Muscle of leg (tissue), 16 donors: ENCODE measurements at places on chromosomes 2 and 18. TPM values are rescaled to one million over a fixed set of nuclear protein-coding genes. Genes with fewer than 3 reads are reported as not detected.

- no peak for DNase-seq
Observed at GRCh38 chr2:47631792-47632398, 151.1 kb upstream of the MSH6 start.

DNA sequence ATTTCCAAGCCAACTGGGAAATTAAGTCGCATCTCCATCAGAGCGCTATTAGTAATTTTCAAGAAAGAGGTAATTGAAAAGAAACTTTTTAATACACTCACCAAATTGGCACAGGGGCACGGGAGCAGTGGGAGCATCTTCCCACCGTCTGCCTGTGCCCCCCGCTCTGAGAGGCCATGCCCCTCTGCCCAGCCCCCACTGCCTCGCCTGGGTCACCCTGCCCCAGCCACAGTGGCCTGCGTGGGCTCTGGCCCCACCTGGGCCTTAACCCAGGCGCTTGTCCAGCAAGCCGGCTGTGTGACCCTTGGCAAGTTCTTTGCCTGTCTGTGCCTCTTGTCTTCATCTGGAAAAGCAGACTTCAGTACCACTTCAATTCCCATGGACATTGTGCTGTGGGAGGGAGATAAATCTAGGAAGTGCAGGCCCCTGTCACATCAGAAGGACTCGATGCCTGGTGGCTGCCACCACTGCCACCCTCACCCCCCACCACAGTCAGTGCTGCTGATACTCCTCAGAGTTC lies 31.9 kb downstream of the GLI2 start:
- no peak for DNase-seq

DNA sequence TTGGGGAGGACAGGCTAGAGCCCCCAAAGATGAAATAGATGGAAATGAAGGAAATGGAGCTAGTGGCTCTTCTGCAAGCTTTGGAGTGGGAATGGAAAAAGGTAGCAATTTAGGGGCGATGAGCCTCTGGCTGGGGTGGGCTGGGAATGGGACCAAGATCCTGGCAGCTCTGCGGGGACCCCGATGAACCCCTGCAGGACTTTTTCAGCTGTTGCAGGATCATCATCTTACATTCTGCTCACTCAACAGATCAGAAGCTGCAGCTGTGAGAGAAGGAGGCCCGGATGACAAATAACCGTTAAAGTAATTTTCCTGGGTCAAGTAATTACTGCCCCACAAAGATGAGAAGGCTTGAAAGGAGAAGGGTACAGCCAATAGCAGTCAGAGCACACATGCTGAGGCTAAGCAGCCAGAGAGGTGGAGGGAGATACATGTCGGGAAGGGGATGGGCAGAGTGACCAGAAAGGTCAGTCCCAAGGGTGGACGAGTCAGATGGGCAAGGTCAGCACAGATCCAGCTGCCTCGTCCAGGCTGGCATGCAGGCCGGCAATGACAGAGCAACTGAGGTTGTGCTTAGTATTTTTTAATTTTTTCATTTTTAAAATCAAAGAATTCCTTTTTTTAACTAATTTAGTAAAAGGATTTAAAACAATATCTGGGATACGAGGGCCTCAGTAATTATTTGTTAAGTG lies 245.0 kb upstream of the RAB6C start:
- no peak for DNase-seq

The HOXD10 gene
- 0.05 TPM for polyA plus RNA-seq
